ENCODE measurements at places on chromosomes 7 and 10.

DNA sequence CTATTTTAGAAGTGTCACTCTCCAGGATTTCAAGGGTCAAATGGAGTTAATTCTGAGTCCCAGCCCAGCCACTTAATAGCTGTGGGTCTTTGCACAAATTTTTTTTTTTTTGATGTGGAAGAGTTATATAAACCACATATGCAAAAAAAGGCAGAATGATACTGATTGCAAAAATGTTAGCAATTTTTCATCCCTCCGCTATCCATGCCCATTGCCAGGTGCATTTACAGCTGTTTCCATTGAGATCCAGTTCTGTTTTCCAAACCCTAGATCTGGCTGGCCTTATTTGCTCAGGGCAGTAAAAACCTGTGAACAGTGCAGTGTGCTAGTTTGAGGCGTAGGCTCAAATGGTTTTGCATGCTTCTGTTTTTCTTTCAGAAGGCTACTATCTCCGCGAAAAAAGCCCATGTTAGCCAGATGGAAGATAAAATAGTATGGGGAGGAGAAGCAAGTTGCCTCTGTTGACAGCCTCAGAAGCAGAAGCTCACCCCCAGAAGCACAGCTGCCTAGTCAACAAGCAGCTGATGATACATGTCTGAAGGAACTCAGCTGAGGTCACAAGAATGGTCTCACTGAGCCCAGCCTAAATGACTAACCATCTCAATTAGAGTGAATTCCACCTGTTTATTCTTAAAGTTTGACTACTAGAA lies 997 bp upstream of the ZNF138 start:
- no peak for DNase-seq

DNA sequence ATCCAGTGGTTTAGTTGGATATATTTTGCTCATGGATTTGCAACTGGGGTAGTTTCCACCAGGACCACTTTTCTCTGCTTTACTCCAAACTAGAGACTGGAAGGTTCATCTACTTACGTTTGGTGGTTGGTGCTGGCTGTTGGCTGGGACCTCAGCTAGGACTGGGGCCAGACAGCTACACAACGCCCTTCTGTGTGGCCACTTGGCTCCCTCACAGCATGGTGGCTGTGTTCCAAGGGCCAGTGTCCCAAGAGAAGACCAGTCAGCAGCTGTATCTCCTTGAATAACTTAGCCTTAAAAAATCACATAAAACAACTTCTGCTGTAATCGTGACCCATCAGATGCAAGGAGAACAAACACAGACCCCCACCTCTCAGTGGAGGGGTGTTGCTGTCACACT lies 4.2 kb upstream of the KCNH2 start:
- DNase-seq, result no peak

DNA sequence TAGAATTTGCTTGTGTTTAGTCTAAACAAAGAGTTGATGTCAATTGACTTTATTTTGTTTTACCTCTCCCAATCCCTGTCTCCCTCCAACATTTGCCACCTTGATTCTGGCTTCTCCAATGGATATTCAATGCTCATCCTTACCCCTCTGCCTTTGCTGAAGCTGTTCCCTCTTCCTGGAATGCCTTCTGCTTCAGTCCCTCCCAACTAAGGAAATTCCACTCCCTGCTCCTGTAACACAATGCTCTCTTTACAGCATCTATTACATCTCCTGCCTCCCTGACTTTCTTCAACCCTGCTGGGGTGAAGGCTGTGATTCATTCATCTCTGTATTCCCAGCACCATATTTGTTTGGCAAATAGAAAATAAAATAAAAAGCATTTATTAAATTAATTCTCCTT lies 34.5 kb upstream of the TAC1 start:
- no peak for DNase-seq

- DNase-seq, result no peak
These were observed 43.2 kb downstream of the CCNY start for GRCh38 chr10:35379226-35380137.

GRCh38 chr7:137165241-137165640 lies 178.3 kb downstream of the PTN start:
- no peak for DNase-seq

GRCh38 chr7:36806891-36807290 lies 82.6 kb upstream of the AOAH start:
- DNase-seq, result no peak

DNA sequence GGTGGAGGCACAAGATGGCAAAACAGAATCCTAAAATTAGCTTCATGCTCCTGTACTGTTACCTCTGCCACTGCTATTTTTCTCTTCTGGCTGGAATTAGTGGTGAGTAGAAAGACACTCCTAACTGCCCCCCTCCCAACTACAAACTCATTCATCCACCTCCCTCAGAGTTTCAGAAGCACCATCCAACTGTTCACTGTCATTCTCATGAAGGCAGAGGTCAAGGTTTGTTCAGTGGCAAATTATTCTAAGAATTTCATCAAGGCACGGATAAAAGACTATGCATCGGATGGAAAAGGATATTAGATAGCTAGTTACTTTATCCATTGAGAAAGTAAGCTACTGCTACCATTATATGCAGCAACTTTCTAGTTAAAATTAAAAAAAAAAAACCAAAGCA lies 59.7 kb downstream of the LRGUK start:
- no peak for DNase-seq

- no peak for DNase-seq
These were observed 103.2 kb upstream of the GPR26 start for GRCh38 chr10:123562811-123563580.

- DNase-seq, result no peak
These were observed 195.5 kb downstream of the CELF2 start for GRCh38 chr10:11213137-11213536.

- no peak for DNase-seq
These were observed 37.9 kb upstream of the SH2B2 start for GRCh38 chr7:102248456-102249395.

- no peak for DNase-seq
These were observed 168.0 kb upstream of the PRKCQ start for GRCh38 chr10:6748029-6748428.

DNA sequence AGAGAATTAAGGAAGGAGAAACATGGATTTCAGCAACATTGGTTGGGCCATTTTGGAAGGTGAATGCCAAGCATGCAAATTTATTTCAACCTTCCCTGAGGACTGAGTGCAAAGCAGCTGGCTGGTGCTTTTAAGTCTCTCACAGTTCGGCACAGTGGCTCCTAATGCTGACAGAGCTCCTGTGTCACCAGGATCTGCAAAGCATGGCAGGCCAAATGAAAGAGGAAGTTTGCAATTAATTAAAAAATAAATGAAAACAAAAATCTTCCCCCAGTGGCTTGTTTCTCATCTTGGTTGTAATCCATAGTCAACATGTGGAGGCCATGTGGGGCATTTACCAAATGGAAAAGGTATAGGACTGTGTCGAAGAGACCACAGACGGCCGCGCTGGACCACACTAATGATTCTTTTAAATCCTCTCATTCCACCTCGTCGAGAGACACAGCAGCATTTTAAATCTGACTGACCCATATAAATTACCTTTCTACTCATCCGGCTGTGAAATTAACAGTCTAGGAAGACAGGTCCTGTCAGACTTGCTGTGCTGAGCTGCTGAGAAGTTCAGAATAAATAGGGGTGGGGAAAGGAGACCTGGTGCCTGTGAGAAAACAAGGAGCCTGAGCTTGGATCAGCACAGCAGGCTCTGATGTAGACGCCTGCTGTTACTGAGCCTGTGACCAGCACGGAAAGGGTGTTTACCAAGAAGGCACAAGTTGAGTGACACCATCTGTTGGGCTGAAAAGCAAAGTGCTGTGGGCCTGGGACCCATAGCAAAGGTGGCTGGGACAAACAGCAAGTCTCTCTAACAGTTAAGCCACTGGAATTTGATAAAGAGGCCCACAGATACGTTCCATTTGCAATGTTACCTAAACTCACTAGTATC lies 136.0 kb upstream of the COL1A2 start:
- no peak for DNase-seq

- no peak for DNase-seq
These were observed 345.9 kb upstream of the SMIM30 start for GRCh38 chr7:113464096-113464855.

GRCh38 chr10:26697163-26697921 lies at the start of gene PDSS1:
Gene PDSS1 (plus strand): TSS chr10:26697701. CDS start chr10:26697712, 11 bp downstream.
- peak; percentile 52 for DNase-seq

GRCh38 chr10:34462993-34463392 lies 352.1 kb downstream of the PARD3 start:
- DNase-seq, result no peak

DNA sequence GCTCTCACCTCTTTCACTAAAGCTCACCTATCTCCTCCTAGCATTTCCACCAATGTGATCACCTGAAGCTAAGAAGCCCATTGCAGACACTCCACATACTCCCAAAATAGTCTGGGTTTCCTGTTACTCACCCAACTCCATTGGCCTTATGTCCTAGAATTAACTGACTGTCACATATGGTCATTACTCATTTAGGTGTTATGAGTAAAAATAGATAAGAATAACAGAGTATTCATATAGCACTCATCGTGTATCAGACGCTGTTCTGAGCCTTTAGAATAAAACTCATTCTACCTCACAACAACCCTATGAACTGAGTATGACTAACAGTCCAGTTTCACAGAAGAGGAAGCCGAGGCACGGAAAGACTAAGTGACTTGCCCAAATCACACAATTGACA lies 174.2 kb upstream of the NPVF start:
- DNase-seq, result no peak

- no peak for DNase-seq
These were observed 1027.7 kb downstream of the LRMDA start for GRCh38 chr10:76459016-76459730.

- DNase-seq, result no peak
These were observed 2.2 kb downstream of the MAFK start for GRCh38 chr7:1532456-1533254.

GRCh38 chr10:63145782-63146181 lies 12.7 kb downstream of the NRBF2 start:
- no peak for DNase-seq

- DNase-seq, result no peak
These were observed 15.2 kb upstream of the CAMK1D start for GRCh38 chr10:12334186-12334530.

DNA sequence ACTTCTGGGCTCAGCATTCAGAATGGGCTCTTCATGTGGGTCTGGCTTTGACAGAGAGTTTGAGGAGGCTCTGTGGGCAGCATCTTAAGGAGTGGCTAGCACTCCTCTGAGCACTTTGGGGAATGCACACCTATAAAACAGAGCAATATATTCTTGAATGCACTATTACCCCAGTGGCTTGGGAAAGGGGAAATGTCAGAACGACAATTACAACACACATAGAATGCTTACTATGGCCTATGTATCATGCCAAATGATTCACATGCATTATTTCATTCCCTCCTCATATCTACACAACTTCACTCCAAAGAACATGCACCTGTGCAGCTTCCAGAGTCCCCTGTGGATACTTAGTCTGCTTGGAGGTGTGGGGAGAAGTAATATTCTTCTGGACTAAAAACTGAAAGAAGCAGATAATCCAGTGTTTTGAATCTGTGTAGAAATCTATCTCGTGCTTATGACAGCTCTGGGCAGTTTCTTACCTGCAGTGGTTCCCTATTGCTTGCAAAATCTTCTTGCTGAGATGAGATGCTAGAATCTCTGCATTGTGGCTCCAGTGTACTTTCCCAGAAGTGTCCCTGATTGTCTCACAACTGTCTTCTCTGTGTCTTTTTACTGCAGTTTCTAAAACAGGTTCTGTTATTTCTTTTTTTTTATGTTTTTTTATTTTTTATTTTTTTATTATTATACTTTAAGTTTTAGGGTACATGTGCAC lies 5.5 kb upstream of the MGAM start:
- DNase-seq, result no peak

- DNase-seq, result no peak
These were observed 226.1 kb downstream of the CDC14C start for GRCh38 chr7:49150486-49150885.

GRCh38 chr7:83882551-83882950 lies 233.6 kb upstream of the SEMA3E start:
- no peak for DNase-seq

GRCh38 chr10:71156436-71156835 lies 55.9 kb upstream of the UNC5B start:
- DNase-seq, result no peak

DNA sequence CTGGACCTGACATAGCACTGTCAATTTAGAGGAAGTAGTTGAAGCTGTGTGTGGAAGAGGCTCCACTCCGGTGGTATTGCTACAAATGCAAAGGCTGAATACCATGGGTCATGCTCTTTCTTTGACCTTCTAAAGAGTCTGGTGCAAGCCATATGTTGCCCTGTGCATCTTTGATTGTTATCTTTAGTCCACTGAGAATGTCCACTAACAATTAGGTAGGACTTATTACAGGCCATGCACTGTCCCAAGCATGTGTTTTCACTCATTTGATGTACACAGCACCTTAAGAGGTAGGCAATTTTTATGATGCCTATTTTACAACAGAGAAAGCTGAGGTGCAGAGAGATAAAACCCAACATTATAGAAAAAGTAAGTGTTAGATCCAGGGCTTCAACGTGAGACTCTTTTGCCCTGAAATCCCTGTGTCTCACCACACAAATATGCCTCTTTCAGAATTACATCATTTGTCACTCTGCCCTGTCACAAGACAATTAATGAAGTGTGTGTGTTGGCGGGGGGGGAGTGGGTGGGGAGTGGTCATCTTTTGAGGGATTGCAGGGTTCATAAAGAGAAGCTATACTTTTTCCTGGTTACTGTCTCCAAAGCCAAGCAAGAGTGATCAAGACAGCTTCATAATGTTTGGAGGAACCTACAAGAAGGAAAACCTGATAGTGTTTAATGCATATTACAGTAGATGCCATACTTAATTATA lies 637.6 kb upstream of the IGFBP3 start:
- DNase-seq, result no peak

GRCh38 chr7:112495810-112496462 lies 15.1 kb downstream of the LSMEM1 start:
- DNase-seq, result peak; percentile 18

GRCh38 chr7:139104091-139104450 lies 5.4 kb downstream of the ZC3HAV1 start:
- no peak for DNase-seq

- no peak for DNase-seq
These were observed at the start of gene FGFR2 for GRCh38 chr10:121598263-121599249. Gene FGFR2 (minus strand): TSS chr10:121598444. CDS start chr10:121593817, 4,627 bp downstream.

- DNase-seq, result no peak
These were observed 18.7 kb downstream of the AKR1C1 start for GRCh38 chr10:4981722-4982471.

DNA sequence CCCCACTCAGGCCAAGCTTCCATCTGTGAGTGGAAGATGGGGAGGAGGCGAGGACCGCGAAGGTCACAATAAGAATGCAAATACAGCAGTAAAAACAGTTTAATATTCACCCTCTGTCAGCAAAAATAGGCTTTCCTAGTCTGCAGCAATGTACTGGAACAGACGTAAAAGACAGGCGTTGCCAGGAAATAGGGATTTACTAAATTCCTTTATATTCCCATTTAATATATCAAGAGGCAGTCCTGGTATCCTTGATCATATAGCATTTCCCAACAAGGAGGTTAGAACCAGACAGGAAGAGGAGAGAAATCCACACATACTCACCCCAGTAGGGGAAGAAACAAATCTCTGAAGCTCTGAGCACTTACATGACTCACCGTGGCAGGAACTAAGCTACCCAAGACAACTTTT lies 1054.9 kb upstream of the C7orf33 start:
- no peak for DNase-seq

- no peak for DNase-seq
These were observed 356.2 kb downstream of the SDK1 start for GRCh38 chr7:3657206-3657605.

- no peak for DNase-seq
These were observed 59.9 kb upstream of the DNAJB6 start for GRCh38 chr7:157276731-157277562.
